ENCODE measurements at places on chromosomes 2 and 18.
A peak's percentile ranks its signal among the peaks of the same experiment; 100 is the strongest.

DNA sequence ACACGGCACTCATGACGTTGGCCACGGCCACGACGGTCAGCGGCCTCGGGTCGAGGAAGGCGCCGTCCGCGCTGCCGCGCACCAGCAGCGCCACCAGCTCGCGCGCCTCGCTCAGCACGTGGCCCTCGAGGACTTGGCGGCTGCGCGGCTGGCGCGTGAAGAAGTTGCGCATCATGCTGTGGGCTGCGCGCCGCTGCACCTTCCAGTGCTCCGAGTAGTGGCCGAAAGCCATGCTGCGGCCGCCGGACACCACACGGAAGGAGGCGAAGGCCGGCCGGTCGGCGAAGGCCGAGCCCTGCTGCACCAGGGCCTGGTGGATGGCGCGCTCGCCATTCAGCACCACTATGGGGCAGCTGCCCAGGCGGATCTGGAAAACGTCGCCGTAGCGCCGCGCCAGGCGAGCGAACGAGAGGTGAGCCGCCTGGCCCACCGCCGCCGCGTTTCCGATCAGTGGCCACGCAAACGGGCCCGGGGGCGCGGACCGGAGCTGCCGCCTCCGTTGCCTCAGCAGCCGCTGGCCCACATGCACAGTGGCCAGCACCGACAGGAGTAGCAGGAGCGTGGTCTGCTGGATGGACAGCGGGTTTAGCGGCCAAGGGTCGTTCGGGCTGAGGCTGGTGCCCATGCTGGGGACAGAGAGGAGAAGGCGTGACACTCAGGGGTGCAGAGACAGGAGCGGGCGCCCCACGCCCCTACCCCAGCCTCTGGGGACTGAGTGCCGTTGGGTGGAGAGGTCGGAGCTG lies 1.0 kb downstream of the CYP1B1 start:
- no peak for DNase-seq

GRCh38 chr2:197538412-197538811 lies 22.5 kb downstream of the MOB4 start:
- DNase-seq = no peak

- DNase-seq = peak; percentile 10
These were observed 4.6 kb downstream of the CHST10 start for GRCh38 chr2:100412881-100413321.

GRCh38 chr18:58870130-58870529 lies 5.5 kb downstream of the ZNF532 start:
- DNase-seq = no peak

DNA sequence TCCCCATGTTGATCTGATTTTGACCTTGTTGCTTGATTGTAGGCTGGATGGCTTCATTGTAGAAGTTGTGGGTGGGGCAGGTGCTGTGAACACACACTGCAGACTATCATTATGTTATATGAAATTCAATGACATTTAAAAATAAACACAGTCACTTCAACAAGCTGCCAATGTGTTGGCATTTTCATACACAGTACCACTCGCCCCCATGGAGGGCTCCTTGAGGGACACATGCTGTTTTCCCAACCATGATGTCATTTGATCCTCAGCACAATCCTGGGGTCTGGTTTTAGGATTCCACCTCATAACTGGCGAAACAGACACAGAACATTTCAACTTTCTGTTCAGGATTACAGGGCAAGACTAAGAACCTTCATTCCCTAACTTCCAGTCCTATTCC lies 86.9 kb downstream of the ZCCHC2 start:
- no peak for DNase-seq

- DNase-seq = no peak
These were observed 149.2 kb upstream of the NFATC1 start for GRCh38 chr18:79246309-79247108.

GRCh38 chr2:176781570-176782217 lies 430.9 kb upstream of the HNRNPA3 start:
- DNase-seq = no peak

- DNase-seq = no peak
These were observed 135.5 kb downstream of the COMMD1 start for GRCh38 chr2:62040926-62041325.

DNA sequence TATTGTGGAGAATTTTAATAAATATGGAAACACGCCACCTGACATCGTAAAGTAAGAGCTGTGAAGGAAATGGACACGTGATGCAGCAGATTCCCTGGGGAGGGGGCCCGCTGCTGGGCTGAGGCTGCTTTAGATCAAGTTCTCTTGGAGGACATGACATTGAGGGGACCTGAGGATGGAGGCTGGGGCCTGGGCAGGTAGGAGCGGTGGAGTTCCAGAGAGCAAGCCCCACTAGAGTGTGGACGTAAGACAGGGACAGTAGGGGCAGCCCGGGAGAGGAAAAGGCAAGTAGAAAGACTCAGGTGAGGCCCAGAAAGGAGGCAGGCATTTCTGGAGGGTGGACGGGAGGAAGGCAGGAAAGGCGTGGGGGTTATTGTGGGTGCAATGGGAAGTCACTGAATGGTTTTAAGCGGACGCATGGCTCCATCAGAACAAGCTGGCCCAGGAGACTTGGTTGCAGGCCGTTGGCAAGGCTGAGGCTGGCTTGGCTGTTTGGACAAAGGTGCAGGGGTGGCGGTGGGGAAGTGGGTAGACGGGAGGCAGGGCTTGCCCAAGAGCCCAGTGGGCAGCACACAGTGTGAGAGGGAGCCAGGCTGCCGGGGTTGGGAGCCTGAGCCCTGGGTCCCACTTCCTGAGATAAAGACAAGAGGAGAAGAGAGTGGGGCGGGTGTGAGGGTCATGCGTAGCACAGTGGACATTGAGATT lies 15.7 kb downstream of the SIGLEC15 start:
- no peak for DNase-seq

- DNase-seq = no peak
These were observed 92.4 kb downstream of the LAMA1 start for GRCh38 chr18:7025194-7025593.

- no peak for DNase-seq
These were observed 236.0 kb upstream of the SPHKAP start for GRCh38 chr2:228417526-228417925.

DNA sequence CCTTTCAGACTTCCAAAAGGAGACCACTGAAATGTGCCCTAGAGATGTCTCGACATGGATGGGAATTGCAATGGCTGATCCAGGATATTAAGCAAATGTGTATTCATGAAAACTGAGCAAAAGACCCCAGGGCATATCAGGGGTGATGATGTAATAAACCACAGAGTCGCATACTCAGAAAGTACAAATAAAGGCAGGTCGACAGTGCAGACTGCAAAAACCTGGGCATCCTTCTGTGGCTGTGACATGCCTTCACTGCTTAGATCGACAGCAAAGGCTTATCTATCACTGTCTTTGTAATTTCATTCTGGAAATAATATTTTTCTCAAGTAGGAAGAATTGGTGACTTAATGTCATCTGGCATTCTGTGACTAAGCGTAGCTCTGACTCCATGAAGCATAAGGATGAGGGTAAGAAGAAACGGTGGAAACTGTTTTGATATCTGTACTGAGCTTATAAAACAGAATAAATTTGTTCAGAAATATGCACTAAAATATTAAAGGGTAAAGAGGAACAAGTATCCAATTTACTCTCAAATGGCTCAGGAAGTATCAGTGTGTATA lies 115.6 kb upstream of the NRP2 start:
- no peak for DNase-seq

DNA sequence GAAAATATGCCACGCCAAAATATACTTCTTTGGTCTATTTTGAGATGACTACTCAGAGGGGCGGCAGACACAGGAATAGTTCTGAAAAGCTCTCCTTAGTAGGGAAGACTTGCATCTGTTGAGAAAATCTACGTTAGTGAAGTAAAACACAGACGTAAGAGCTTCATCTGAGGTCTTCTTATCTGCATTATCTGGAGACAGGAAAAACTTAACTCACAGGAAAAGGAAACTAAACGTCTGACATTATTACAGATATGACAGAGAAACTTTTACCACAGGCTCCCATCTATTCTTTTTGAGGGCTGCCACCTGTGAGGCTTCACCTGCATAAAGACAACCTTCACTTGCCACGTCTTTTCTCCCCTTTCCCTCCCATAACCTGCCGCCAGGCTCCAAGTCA lies 1295.7 kb downstream of the LRP1B start:
- DNase-seq = no peak

DNA sequence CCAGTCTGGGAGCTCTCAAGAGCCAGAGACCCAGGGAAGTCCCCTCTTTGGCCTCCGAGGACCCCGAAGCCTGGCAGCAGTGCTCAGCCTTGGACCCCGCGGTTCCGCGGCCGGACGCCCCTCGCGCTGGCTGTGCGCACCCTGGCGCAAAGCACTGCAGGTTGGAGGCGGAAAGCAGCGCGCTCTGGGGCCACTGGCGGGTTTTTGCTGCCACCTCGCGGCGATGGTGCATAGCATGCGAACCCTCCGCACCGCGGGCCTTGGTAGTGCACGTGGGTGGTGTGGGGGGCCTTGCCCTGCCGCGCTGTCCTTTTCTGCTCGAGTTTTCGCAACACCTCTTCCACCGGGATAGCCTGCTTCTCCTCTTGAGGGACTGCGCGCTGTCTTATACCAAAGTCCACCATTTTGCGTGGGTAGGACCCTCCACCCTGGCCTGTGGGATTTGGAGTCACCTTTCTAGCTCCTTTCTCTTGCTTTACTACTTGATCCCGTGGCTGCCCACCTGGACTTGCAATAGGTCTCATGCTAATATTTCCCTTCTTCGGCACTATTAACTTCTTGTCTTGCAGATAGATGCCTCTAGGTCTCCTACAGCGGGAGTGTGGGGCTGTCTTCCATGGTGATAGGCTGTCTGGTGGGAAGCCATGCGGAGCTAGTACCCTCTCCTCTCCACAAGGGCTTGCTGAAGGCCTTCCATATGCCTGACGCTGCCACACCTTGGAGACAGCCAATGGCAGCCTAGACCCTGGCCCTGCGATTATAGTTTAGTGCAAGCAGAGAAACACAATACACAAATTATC lies 14.3 kb downstream of the SIX3 start:
- DNase-seq = peak; percentile 90

GRCh38 chr2:183214680-183215079 lies 90.4 kb downstream of the NUP35 start:
- no peak for DNase-seq

DNA sequence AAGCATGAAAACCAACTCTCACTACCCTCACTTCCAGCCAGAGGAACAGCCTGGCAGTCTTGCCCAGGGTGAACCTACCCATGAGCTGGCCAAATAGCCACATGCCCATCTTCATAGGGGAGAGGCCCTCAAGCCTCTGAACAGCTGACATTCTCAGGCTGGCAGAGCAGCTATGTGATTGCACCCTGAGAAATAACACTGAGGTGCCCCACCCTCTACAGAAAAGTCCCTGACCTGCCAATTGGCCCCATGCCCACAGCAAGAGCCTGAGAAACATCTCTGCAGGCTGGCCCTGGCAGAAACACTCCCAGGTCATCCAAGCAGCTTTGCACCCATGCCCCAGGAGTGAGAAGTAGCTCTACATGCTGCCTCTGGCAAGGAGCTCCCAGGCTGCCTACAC lies 127.4 kb upstream of the OTX1 start:
- DNase-seq = no peak

GRCh38 chr2:189528617-189529016 lies 52.0 kb downstream of the SLC40A1 start:
- no peak for DNase-seq

- no peak for DNase-seq
These were observed 13.3 kb upstream of the GALM start for GRCh38 chr2:38652431-38653273.

GRCh38 chr2:60676706-60677330 lies 79.2 kb upstream of the PAPOLG start:
- no peak for DNase-seq

- DNase-seq = no peak
These were observed 19.2 kb downstream of the TMEM185B start for GRCh38 chr2:120204022-120204405.

- no peak for DNase-seq
These were observed 34.8 kb upstream of the LINC00305 start for GRCh38 chr18:64183665-64184064.

DNA sequence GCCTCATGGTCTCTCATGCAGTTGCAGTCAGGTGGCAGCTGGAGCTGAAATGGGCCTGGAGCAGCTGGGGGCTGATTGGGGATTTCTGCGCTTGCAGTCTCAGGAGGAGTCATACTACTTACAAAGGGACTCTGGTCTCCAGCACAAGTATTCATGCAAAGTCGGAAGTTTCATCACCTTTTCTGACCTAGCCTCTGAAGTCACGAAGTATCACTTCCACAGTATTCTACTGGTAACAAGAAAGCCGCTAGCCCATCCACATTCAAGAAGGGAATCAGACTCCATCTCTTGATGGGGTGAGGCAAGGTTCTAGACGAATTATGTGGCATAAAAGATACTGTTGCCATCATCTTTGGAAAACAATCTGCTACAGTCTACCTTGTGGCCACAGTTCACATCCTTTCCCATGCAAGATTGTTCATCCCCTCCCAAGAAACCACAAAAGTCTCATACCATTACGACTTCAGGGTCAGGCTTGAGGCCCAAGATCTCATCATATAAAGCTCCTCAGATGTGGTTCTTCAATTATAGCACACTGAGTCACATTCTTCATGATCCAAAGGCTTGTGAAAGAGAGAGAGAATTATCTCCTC lies 95.3 kb downstream of the SMC6 start:
- no peak for DNase-seq

DNA sequence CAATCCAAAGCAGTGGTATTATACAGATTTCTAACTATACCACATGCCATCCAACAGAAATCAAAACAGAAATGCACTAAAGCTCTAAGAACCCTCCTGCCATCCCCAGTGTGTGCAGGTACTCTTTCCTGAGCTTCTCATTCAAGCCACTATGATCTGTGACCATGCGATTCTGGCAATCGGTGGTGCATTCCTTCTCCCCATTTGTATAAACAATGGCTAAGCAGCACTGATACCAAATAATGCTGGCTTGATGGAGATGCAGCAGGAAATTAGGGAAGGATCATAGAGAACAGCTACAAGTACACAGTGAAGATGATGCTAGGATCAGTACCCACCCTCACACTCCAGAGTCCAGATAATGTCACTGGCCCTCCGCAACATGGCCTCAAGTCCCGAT lies 51.8 kb downstream of the PPP4R1 start:
- no peak for DNase-seq

GRCh38 chr2:1793001-1793867 lies 48.9 kb upstream of the PXDN start:
- no peak for DNase-seq

DNA sequence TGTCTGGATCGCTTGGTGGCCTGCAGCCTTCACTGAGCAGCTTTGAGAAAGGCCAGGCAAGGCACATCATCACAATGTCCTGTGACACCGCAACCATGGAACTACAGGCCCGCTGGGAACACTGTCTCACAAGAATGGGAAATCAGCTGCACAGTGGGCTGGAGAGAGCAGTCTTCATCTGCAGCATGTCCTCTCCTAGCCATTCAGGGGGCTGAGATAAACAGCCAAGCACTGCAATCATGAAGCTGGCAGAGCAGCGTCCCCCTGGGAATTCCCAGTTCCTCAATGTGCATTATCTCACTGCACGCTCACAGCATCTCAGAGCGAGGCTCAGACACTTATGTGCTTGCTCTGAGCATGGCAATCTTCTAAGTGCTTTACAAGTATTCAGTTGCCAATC lies 1.9 kb downstream of the CMPK2 start:
- no peak for DNase-seq

- no peak for DNase-seq
These were observed 14.9 kb upstream of the ITM2C start for GRCh38 chr2:230849633-230850357.

- no peak for DNase-seq
These were observed 214.4 kb downstream of the L3MBTL4 start for GRCh38 chr18:6200204-6200774.

Measured in NCI-H1417 (cell line).